Muscle of leg (tissue), 16 donors: ENCODE measurements at places on chromosomes 6 and 20. TPM values are rescaled to one million over a fixed set of nuclear protein-coding genes. Genes with fewer than 3 reads are reported as not detected.

- DNase-seq: no peak
These were observed 45.1 kb upstream of the TBC1D7 start for GRCh38 chr6:13373488-13373886.

- DNase-seq: no peak
These were observed 197.4 kb downstream of the JARID2 start for GRCh38 chr6:15443119-15443830.

- DNase-seq: no peak
These were observed 70.9 kb downstream of the SNX5 start for GRCh38 chr20:17897566-17898307.

DNA sequence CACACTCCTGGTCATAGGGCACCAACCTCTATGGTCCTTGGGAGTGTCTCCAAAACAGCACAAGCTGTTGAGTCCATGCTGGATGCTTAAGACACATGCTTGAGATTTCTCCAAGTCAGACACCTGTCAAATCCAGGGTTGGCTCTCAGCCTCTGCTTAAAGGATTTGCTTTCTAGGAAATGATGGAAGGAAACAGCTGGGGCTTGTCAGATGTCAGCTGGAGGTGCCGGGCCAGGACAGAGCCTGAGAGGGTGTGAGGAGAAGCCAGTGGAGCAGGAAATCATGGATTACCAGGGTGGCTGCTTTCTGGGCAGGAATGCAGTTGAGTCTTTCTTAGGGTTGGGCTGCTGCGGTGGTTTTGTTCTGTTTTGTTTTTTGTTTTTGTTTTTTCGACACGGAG, 83.0 kb upstream of the FAM184A start:
- DNase-seq: peak; percentile 86

COL21A1 gene
- total RNA-seq: 101 TPM
